ENCODE measurements at places on chromosomes 12 and 14.

GRCh38 chr14:54349713-54350112 is 47.1 kb upstream of the CDKN3 start:
- DNase-seq = no peak

DNA sequence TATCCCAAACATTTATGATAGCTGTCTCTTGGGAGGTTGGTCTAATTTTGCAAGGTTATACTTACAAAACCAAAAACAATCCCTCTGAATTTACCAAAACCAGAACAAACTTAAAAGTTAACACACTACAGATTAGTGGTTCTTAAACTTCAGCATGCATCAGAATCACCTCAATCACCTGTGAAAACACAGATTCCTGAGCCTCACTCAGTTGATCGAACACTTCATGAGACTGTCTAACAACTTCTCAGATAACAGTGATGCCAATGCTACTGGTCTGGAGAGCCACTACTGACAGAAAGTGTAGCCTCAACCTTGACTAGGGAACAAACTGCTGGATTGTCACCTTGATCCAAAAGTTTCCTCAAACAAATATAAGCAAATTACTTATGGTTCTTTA is 44.2 kb downstream of the ATP2B1 start:
- DNase-seq = no peak

GRCh38 chr14:102262929-102263462 is 42.0 kb downstream of the MOK start:
- DNase-seq = no peak

DNA sequence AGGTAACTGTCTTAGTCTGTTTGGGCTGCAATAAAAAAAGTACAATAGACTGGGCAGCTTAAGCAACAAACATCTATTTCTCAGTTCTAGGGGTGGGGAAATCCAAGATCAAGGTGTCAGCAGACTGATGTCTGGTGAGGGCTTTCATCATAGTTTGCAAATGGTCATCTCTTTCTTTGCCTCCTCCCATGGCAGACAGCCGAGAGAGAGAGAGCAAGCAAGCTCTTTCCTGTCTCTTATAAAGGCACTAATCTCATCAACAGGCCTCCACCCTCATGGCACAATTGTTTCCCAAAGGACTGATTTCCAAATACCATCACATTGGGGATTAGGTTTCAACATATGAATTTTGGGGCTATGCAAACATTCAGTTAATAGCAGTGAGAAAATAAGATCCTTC is 445.6 kb upstream of the FLRT2 start:
- DNase-seq = no peak

DNA sequence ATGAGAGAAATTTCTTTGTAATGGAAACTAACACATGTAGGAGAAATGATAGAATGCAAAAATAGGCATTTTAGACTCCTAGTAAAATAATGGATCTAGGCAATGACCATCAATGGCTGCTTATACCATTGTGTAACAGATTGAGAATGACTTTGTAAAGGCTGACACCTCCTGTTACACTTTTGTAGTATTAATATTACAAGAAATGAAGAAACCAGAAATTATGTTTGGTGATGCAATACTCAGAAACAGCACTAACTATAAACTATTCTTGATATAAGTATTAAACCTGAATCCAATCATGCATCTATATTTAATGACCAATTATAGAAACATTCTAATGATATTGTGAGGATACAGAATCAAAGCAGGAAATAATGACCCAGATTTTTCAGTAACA is 108.5 kb upstream of the CNTN1 start:
- no peak for DNase-seq

- DNase-seq = no peak
These were observed 506 bp upstream of the NABP2 start for GRCh38 chr12:56223571-56224101.

DNA sequence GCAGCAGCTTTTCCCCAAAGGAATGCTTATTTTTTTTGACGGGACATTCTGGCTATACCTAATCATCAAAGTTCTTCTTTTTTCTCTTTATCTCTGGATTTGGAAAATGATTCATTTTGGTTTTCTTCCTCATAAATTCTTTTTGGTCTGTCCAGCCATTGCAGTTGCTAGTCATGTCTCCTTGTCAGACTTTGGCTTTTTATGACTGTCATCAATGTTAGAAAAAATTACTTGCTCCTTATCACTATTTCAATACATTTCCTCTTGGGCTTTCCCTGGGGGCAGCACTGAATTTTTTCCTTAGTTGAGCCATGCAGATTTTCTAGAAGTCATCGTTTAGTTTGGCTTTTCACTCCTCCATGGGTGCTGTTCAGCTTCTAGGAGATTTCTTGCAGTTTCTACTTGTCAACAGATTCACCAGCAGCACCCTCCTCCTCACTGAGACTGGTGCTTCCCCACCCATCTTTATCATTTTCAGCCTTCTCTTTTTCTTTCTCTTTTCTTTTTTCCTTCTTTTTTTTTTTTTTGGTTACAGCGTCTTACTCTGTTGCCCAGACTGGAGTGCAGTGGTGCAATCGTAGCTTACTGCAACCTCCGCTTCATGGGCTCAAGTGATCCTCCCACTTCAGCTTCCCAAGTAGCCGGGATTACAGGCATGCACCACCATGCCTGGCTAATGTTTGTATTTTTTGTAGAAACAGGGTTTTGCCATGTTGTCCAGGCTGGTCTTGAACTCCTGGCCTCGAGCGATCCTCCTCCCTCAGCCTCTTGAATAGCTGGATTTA is 5.2 kb downstream of the ADIPOR2 start:
- DNase-seq = no peak

GRCh38 chr14:90406384-90406798 is 9.6 kb downstream of the CALM1 start:
- no peak for DNase-seq

DNA sequence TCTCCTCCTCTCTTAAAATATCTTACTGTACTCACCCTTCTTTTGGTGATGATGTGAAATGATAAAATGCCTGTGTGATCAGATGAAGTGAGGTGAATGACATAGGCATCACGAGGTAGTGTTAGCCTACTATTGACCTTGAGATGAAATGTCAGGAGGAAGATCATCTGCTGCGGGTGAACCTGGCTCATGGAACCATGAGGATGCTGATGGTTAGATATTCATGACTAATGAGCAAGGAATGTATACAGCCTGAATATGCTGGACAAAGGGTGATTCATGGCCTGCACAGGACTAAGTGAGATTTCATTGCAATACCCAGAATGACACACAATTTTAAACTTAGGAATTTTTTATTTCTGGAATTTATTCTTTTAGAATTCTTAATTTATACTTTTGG is 89.6 kb downstream of the DAAM1 start:
- no peak for DNase-seq

DNA sequence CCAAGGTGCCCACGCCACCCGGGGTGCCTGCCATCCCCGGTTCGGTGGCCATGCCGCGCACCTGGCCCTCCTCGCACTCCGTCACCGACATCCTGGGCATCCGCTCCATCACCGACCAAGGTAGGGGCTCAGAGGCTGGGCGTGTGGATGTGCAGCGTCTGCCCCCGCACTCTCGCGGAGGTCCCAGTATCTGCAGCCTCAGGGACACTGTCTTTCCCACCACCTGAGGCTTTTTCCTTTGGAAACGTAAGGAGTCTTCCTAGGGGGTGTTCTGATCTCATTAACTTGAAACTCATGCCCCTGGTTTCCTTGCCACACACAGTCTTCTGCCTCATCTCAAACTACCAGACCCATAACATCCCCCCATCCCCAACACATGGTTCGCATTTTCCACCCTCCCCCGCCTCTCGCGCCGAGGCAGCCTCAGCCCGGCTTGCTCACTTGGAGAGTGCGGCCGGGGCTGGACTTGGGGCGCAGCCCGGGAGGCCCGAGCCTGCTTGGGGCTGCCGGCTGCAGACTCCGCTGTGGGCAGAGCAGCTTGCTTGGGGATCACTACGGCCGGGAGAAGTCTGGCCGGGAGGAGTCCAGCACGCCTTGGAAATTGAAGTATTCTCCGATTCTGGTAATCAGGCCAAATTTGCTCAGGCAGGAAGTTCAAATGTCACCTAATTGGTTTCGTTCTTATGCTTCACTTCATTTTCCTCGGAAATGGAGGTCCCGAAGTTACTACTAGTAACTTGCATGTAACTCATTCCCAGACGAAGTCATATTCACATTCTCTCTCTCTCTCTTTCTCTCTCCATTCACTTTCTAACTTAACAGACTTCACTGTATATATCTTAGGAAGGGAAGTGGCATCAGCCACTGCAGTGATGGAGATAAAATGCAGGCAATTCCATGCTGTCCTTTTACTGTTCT is 2.0 kb downstream of the PAX9 start:
- DNase-seq = no peak

DNA sequence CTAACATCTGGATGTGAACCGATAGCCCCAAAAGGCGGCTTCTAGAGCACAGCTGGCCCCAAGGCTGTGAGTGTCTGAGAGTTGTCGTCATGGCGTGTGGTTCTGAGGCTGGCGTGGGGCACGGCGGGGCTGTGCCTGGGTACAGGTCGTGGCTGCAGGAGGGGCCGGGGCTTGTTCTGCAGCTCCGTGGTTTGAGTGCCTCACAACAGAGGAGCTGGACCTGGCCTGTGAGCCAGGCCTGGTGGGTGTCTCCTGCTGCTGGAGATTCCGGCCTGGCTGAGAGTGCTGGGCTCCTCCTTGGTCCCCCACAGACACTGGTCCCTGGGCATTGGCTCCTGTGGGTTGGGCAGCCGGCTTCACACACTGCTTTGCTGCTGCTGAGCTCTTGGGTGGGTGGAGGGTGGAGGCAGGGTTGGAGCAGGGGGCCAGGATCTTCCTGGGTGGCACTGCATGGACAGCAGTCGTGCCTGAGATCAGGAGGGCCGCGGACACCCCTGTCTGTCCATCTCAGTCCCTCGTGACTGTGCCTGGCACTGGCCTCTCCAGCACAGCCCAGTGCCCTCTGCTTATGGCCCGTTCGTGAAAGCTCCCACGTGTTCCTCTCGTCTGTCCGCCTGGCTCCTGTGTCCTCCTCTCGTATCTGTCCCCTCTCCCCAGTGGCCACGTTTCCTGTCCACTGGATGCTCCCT is 31.8 kb upstream of the TEX22 start:
- no peak for DNase-seq

- no peak for DNase-seq
These were observed 105.3 kb upstream of the TBX3 start for GRCh38 chr12:114789276-114789675.

GRCh38 chr12:122030424-122031035 is 8.8 kb downstream of the BCL7A start:
- no peak for DNase-seq

- peak; percentile 16 for DNase-seq
These were observed 47.9 kb downstream of the PPP1R12A start for GRCh38 chr12:79886917-79887519.

DNA sequence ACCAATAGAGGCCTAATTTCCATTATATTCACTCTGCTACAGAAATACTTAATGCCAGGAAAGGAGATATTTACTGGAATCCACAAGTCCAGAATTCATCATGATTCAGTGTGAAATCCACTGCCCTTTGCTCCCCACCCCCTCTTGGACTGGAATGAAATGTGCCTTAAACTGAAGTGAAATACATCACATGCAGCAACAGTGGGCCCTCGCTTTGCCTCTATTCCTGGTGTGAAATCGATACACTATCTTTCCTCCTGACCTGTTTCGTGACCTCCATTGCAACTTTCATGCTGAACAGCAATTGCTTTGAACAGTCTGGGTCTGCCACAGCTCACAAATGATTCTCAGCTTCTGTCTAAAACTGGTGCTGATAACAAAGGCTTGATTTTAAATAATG is 100.6 kb downstream of the NPAS3 start:
- no peak for DNase-seq

GRCh38 chr12:49126852-49127763 is 4.1 kb downstream of the TUBA1B start:
- no peak for DNase-seq

- peak; percentile 7 for DNase-seq
These were observed 14.2 kb upstream of the PLXNC1 start for GRCh38 chr12:94133964-94134795.

DNA sequence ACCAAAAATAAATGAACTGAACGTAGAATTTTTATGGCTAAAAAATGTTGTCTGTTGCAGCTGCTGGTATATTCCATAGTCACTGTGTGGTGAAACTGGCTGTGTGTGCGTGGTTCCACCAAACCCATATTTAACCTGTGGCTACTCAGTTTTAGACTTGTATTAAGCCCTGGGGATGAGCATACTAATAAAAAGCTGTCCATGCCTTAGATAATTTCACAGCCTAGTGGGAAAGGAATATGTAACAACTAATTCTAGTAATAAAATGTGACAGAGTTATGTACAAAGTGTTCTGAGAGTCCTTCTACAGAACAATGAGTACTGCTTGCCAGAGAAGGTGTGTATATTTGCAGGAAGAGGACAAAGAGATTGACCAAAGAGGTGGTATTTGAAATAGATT is 125.5 kb downstream of the TMTC3 start:
- no peak for DNase-seq

DNA sequence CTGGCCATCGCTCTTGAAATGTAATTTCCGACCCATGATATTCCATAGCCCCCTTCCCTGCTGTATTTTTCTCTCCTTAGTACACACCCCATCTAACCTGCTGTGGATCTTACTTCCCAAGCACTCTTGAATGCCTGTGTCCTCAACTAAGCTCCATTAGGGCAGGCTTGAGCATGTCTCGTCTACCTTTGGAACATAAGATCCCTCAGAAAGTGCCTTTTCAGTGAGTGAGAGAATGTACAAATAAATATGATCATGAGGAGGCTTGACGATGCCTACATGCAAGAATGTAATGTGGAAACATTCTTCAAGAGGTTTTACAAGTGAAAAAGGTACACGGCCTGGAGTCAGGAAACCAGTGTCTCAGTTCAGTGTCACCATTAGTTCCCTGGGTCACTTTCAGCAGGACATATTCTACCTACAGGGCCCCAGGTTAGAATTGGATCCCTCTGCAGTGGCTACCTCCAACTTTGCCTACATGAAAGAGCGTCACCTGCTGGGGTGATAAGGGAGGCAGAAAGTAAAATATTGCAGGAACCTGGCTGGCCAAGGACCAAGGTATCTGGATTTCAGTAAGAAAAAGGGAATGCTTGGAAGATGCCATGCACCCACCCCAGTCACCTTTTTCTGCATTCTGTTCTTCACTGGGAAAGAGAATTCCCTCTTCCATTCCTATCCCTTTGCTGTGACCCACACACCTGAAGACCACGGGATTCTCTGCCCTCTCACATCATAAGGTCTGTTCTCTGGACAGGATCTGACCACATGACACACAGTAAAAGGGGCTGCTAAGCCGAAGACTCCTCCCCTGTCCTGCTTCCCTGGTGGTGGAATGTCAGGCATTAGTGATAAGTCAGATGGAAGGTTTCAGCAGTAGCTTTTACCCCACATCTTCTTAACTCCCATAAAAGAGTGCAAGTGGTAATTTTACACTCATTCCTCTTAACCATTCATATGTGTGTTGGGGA is 24.6 kb upstream of the SERPINA1 start:
- DNase-seq = no peak

GRCh38 chr14:73269729-73270531 is 32.6 kb downstream of the PAPLN start:
- DNase-seq = no peak

- no peak for DNase-seq
These were observed 705.6 kb upstream of the FOXG1 start for GRCh38 chr14:28061006-28061405.

Measured in GF-D8 (cell line).